ENCODE measurements at places on chromosomes 6 and 20. TPM values are rescaled to one million over a fixed set of nuclear protein-coding genes. Genes with fewer than 3 reads are reported as not detected.
A peak's percentile ranks its signal among the peaks of the same experiment; 100 is the strongest.

DNA sequence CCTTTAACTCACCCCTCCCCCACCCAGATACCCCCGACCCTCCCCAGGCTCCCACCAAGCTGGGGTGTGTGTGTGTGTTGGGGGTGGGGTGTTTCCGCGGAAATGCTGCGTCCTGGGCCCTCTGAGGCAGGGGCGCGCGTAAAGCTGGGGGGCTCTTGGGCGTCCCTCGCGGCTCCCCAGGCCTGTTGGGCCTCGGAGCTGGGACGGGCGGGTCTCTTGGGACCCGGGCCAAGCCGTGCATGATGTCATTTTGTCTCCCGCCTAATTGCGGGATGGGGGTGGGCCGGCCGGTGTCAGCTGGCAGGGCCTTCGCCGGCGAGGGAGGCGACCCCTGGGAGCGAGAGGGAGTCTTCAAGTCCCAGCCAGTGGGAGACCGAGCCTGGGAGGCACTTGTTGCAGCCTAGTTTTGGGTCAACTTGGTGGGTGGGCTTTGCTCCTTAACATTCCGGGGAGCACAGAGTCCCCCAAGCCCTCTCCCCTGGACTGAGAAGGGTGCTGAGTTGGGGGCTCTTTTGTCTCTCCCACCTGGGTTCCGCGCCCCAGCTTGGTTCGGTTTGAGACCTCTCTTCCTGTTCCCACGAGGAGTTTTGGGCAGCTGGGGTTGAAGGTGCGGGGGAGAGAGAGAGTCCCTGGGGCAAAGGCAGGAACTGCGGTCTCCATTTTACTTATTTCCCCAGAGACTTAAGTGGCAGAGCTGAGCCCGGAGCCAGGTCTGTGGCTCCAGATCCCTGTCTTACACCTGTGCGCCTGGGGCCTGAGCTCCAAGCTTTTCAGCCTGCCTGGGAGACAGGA is 623 bp downstream of the MYBL2 start:
- H3K4me3 ChIP-seq, result peak overlapping the region; percentile 88
- no peaks in the 10 kb centered on the region for H3K27me3 ChIP-seq
- peaks cover 10% of the 10 kb centered on the region for H3K36me3 ChIP-seq

GRCh38 chr20:54545676-54546358 is 70.4 kb downstream of the DOK5 start:
- no peaks in the 10 kb centered on the region for H3K36me3 ChIP-seq
- DNase-seq, result no peak
- no peak overlapping the region for H3K4me3 ChIP-seq
- H3K27me3 ChIP-seq, result no peaks in the 10 kb centered on the region
- H3K27ac ChIP-seq, result no peak overlapping the region

- no peak for DNase-seq
- no peaks in the 10 kb centered on the region for H3K36me3 ChIP-seq
- H3K27ac ChIP-seq, result no peak overlapping the region
These were observed 311.0 kb downstream of the CENPW start for GRCh38 chr6:126650931-126651330.

DNA sequence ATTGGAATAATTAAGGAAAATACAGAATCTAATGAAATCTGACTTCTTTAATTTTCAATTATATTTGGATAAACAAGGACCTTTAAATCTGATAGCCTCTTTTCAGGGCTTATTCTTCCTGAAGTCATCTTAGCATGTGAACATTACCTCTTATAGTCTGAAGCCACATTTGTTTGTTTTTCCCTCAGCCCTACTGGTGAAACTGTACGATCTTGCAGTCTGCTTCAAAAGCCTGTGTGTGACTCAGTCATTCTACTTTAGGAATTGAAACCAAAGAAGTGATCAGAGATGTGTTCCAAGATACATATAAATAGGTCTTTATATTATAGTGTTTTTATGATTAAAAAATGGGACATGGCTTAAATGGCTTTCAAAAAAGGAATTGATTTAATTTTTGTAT is 67.5 kb downstream of the MACROD2 start:
- no peaks in the 10 kb centered on the region for H3K4me1 ChIP-seq
- DNase-seq, result no peak
- no peaks in the 10 kb centered on the region for H3K27me3 ChIP-seq
- no peaks in the 10 kb centered on the region for H3K36me3 ChIP-seq
- no peak overlapping the region for H3K27ac ChIP-seq

- H3K4me1 ChIP-seq, result no peaks in the 10 kb centered on the region
- H3K27me3 ChIP-seq, result peaks cover 32% of the 10 kb centered on the region
- DNase-seq, result peak; percentile 31
- H3K27ac ChIP-seq, result no peak overlapping the region
- no peaks in the 10 kb centered on the region for H3K36me3 ChIP-seq
- H3K4me3 ChIP-seq, result no peak overlapping the region
These were observed 78.0 kb downstream of the DLGAP4 start for GRCh38 chr20:36384022-36384619.

Gene COQ3
- 19.0 TPM for total RNA-seq
